Glomerular endothelial cell (primary cell): ENCODE measurements at places on chromosomes 6 and 20.

DNA sequence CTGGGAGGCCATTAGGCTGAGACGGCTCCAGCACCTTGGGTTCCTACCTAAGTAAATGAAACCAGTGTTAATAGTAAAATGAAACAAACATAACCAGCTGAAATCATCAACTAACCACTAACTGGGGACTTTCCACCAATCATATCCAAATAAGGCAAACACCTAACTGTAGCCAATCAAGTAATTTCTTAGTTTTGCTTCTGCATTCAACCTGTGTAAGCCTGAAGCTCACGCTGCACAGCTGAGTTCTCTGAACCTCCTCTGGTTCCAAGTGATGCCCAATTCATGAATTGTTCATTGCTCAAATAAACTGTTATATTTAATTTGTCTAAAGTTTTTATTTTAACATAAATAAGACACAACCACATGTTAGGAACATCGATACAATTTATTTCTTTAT is 22.5 kb downstream of the KLHL32 start:
- no peak for DNase-seq

GRCh38 chr6:7138921-7139358 is 31.2 kb downstream of the RREB1 start:
- no peak for DNase-seq

- DNase-seq, result peak; percentile 36
Observed at GRCh38 chr6:166999145-166999883, at the start of gene CEP43. Gene CEP43 (plus strand): TSS chr6:166999397. CDS start chr6:166999413, 16 bp downstream.

DNA sequence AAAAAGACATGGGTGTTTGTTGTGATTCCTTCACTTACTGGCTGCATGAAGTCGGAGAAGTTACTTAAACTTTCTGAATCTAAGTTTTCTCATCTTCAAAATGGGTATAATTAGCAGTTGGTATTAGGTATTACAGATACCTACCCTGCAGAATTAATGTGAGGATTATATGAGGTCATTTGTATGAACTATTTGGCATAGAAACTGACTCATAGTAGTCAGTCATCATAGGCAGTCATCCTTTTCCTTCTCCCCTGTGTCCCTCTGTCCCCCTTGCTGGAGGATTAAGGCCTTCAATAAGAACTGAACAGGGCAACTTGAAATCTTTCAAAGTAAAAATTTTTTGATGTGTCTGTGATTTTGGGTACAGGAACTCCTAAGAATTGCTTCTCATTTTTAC is 26.3 kb downstream of the RALGAPB start:
- no peak for DNase-seq

DNA sequence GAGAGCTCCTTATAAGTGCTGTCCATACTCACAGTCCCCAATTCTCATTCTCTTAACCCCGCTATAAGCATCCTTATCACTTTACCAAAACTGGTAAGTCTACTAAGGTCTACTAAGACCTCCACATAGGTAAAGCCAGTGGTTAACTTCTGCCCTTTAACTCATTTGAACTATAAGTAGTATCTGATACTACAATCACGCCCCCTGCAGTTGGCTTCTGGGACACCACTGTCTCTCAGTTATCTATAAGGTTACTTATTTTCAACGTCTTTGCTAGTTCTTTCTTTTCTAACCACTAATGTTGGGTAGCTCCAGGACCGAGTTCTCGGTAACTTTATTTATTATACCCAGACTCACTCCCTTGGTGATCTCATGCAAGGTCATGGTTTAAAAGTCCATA is 142.6 kb downstream of the ARHGAP18 start:
- no peak for DNase-seq

GRCh38 chr20:57879779-57880570 is 170.2 kb upstream of the PMEPA1 start:
- DNase-seq, result no peak

GRCh38 chr6:53180678-53181077 is 32.0 kb upstream of the GCM1 start:
- DNase-seq, result no peak

DNA sequence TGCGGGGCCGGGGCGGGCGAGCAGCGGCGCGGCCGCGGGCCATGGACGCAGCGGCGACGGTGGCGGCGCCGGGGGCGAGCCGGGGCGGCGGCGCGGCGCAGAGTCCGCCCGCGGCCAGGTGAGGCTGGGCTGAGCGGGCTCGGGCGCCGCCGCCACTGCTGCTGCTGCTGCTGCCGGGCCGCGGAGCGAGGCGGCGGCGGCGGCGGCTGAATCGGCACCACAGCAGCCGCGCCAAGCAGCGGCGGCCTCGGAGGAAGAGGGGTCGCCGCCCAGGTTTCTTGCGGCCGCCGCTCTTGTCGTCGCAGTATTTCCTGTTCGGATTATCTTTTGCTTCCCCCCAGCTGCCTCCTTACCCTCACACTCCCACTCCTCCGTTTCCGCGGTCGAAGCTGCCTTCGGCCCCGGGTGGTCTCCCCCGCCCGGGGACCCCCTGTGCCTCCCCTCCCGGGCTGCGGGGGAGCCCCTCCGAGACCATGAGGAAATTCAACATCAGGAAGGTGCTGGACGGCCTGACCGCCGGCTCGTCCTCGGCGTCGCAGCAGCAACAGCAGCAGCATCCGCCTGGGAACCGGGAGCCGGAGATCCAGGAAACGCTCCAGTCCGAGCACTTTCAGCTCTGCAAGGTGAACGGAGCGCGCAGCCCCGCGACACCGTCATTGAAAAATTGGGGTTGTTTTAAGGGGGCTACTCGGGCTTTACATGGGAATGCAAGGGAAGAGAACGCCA is at the start of gene STXBP5:
TSS of gene STXBP5 (plus strand) at position 358 of the 726 bp plus-strand sequence. CDS start at position 474, 116 bp downstream.
- DNase-seq, result no peak

DNA sequence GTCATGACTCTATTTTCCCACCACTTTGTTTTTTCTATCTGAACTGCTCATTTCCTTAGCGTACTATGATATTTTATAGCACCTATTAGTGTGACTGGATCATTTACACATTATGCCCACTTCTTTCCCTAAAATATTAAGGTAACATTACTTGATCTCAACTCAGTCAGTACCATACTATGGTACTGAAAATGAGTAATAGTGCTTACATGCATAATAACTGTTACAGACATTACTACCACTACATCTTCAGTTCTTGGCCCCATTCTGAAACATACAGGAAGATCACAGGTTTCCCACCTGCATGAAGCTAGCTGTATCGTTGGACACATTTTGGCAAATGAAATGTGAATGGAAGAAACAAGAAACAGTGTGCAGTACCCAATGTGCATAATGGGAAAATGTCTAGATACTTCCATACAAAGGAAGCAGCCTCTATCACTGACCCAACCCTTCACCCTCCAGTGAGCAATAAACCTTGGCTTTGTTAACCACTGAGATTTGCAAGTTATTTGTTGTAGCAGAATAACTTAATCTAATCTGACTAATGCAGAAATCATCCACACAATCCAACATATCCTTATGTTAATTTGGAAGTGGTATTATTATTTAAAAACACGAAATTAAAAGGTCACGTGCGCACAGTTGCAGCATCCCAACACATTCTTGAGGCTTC is 108.6 kb upstream of the DOK5 start:
- no peak for DNase-seq

- no peak for DNase-seq
Observed at GRCh38 chr6:107554918-107555317, 65.0 kb downstream of the SOBP start.

- no peak for DNase-seq
Observed at GRCh38 chr6:73129653-73130443, 95.4 kb downstream of the KHDC1L start.

DNA sequence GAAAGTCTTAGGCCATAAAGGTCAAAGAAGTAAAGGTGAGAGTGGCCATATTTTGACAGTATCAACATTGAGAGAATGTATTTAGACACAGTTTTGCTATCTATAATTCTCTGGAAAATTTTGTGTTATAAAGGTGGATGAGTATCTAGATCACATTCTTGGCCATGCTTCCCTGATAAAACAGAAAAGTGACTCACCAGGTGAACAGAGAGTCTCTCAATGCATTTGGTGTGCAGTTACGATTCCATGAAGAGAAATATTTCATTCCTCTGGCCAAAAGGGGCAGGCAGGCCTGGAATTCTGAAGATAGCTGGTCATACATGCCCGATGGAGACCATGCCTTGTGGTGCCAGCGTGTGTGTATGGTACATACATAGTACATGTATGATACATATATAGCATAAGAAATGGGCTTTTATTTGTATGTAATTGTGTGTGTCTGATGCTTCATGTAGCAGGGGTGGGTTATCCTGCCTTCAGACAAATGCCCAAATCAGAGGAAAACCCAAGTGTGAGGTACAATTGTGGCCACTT is 164.0 kb downstream of the SOBP start:
- DNase-seq, result no peak

- DNase-seq, result peak; percentile 99
Observed at GRCh38 chr6:90369024-90369519, 72.4 kb upstream of the BACH2 start.

DNA sequence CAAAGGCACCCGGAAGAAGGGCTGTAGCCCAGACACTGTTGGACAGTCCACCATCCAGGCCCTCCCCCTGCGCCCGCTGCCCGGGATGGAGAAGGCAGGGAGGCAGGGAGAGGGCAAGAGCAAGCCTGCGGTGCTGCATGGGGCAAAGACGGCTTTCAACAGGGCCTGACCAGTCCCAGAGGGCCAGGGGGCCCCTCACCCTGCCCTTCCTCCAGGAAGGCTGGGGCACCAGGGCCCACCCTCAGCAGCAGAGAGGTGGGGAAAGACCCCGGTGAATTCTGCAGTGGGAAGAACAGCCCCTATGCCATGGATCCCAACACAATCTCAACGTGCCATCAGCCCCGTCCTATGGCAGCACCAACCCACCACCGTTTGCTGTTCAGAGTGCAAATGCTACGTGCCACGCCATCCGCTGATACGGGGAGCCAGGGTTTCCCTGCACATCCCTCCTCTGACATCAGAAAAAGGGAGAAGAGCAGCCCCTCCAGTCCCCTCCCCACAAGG is 41.1 kb downstream of the RRBP1 start:
- no peak for DNase-seq

DNA sequence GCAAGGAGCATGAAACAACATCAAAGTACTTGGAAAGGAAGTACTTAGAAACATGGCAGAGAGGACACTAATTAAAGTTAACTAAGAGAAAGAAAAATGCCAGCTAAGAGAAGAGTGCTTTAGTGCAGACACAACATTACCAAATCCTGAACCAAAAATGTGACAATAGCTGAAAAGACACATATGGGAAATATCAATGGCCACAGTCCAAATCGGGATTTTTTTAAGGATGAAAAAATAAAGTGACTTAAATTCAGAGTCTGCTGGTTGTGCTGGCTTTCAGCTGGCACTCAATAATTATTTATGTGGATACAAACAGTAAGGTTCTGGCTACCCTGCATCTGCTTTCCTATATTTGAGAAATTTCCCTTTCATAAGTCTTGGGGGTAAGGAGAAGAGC is 12.6 kb upstream of the DST start:
- DNase-seq, result no peak

DNA sequence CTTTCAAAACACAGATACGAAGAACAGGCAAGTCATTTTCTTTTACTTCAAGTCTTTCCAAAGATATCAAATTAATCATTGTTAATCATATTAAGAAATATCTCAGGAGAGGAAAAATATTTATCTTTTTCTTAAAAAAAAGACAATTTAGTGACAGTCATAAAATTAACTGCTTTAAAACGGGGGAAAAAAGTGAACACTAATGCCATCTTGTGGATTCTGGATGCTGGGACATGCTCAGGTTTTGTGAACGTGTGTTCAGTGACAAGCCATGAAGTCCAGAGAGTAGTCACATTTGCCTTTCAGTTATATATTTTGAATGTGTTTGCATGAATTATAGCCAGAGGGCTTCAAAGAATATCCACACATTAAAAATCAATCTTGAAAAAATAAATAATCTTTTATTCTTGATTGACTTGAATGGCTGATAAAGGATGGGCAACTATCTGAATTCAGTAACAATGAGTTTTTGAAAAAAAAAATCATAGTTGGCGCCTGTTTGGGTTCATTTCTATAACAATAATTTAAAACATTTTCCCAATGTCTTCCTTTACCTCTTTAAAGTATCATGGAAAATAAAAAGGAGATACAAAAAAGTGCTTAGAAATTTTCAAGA is 74.7 kb upstream of the NOX3 start:
- DNase-seq, result no peak

DNA sequence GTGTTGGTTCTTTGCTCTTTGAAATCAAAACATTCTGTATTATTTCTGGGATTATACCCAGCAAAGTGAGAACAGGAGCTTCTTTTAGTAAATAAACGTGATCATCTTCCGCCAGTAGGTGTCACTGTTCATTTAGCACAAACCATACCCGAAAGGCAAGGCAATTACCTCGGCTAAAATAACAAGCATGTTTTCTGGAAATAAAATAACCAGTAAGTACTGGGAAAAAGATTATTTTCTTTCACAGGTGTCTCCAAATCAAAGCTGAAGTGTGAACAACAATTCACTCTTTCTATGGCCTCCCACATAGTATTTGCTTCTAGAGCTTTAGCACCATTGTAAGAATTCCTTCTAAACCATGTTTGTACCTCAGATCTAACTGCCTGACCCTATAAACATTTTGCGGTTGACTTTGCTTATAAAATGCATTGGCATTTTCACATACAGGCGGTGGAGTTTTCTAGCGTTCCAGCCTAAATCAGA is 144.6 kb upstream of the AGPAT4 start:
- peak; percentile 69 for DNase-seq

DNA sequence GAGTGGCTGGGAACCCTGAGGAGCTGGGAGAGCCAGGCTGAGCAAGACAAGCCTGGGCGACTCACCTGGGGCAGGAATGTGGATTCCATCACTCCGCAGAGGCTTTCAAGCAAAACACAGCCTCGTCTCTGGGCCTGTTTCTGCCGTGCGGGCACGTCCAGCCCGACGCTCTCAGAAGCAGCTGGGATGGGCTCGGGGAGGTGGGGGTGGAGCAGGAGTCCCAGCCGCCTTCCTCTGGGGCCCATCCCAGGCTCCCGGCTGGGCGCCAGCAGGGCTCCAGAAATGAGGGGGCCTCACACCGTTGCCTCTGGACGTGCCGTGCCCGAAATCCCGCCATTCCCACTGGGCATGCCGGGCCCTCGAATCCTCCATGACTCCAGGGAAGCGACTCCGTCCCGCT is 8.7 kb upstream of the RPS21 start:
- no peak for DNase-seq

DNA sequence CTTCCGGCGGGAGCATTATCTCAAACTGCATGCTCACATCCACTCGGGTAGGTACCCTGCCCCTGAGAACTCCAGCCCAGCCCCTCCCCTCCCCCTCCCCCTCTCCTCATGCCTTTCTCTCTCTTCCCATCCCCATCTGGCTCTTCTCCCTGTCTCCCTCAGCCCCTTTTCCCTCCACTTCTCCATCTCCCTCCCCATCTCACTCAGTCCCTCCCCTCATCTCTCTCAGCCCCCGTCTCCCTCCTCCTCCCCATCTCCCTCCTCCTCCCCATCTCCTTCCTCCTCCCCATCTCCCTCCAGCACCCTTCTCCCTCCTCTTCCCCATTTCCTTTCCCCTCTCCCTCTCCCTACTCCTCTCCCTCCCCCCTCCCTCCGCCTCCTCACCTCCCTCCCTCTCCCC is 27.3 kb upstream of the CHMP4B start:
- no peak for DNase-seq

GRCh38 chr6:19268117-19268516 is 569.1 kb upstream of the ID4 start:
- no peak for DNase-seq
